ENCODE measurements at places on chromosomes 7 and 10.

- no peak for DNase-seq
These were observed at the start of gene FAM180A for GRCh38 chr7:135748770-135749169. Gene FAM180A (minus strand): TSS chr7:135748813. CDS start chr7:135748580, 233 bp downstream.

GRCh38 chr10:78134773-78135306 is 101.2 kb downstream of the RPS24 start:
- no peak for DNase-seq

GRCh38 chr7:15680446-15680845 is 6.0 kb downstream of the MEOX2 start:
- no peak for DNase-seq

- DNase-seq = peak; percentile 55
These were observed 8.3 kb upstream of the ATP6V0E2 start for GRCh38 chr7:149865437-149865836.

- no peak for DNase-seq
These were observed 140.5 kb downstream of the CUX1 start for GRCh38 chr7:101957744-101958525.

DNA sequence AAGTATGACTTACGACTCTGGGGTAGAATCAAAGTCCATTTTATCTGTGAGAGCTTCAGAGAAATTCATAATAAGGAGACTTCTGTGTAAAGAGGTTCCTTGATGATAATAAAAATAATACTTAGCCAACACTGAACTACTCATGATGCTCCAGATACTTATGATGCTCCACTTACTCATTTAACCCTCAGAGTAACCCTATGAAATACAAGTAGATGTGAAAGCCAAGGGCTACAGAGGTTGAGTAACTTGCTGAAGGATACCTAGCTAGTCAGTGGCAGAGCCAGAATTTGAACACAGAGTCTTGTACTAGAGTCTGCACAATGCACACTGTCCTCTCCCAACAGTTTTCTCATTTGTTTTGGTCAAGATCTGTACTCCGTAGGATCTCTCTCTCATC is 89.5 kb downstream of the HECW1 start:
- DNase-seq = no peak

GRCh38 chr10:44978570-44979280 is at the start of gene DEPP1:
Gene DEPP1 (minus strand): TSS chr10:44978809. CDS start chr10:44978030, 779 bp downstream.
- peak; percentile 97 for DNase-seq

DNA sequence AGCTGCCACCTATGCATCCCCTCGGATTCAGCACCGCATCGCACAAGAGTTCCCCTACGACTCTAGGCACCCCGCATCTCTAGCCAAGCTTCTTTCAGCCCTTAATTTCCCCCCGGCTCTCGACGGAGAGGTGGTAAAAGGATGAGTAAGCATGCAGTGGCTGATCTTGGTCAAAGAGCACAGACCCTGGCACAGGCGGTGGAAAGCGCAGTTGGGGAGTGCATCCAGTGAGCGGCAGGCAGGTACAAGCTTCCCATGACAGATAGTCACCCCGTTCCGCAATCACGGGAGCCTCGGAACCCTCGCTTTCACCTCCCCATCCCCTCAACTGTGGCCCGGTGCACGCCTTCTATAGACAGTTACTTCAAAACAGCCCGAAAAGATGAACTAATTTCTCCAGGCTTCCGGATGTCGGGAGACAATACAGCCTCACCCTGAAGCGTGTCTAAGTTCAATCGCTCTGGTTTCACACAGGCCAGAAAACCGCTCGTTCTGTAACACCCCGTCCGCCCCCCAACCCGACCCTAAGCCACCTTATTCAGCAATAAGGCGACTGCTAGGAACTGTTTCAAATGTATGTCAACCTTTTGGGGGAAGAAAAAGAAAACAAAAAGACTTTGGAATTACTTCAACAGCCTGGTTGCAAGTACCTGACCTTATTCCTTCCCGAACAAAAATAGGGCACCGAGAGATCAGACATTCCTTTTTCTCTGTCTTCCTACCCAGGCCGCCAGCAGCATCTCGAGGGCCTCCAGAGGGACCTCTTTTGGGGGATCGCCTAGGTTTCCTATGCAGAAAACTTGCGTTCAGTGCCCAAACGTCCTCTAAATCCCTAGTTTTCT is 1.4 kb downstream of the RHEB start:
- peak; percentile 90 for DNase-seq

DNA sequence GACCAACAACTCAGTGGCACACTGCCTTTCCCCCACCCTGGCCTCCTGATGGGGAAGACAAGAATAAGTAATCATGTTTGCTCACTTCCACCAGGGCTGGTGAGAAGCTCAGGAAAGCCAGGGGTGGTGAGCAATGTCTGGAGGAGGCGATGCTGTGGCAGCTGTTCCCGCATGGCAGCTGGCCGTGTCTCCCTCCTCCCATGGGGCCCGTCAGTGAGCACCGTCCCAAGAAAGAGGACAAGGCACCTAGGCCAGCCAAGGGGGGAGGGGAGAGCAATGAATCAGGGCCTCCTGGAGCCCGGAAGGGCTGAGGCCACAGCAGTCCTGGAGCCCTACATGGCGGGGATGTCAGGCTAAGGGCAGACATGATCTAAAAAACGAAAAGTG is 69.2 kb upstream of the INSIG1 start:
- no peak for DNase-seq

GRCh38 chr7:84949501-84949900 is 237.4 kb downstream of the SEMA3D start:
- no peak for DNase-seq

DNA sequence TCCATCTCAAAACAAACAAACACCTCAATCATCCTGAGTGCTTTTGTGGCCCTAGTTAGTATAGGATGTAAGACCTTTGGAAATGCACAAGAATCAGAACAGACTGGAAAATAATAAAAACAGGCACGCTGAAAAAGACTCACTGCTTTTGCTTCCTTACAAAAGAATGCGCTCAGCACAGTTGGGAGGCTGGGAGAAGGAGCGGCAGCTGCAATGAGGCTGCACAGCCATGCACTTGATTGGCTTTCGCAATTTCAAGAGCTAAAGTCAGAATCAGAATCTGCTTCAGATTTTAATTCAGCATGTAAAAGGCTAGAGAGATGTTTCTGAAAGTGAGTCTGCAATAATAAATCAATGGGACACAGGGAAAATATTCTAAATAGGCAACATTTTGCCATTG is 97.2 kb downstream of the FRMD4A start:
- DNase-seq = no peak

DNA sequence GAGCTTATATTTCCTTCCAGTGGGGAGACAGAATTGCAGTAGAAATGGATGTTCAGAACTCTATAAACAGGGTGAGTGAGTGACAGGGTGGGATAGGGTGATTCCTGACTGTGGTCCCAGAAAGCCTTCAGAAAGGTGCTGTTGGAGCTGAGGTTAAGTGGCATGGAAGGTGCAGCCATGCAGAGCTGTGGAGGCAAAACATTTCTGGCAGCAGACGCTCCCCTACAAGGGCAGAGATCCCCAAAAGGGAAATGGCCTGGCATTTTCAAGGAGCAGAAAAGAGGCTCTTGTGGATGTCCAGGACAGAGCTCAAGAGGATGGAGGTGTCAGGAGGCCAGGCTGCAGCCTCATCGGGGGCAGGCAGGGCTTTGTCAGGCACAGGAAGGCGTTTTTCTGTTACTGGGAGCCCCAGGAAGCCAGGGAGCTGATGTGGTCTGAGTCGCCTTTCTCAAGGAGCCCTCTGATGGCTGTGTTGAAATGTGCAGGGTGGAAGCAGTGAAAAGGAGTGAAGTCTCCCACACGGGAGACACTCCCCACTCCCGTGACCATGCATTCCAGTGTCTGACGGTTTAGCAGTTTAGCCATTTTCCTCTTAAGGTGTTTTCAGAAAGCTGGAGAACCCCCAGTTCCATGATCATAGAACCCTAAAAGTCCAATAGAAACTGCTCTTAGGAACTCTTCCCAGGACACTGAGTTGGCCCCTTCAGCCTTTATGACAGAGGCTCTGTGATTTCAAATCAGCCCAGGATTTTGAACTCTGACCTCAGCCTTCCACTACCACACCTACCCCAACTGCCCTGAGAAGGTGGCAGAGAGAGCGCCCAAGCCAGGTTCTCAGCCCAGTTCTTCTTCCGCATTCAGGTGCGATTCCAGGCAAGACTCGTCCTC is 96.2 kb downstream of the C10orf105 start:
- DNase-seq = peak; percentile 61

DNA sequence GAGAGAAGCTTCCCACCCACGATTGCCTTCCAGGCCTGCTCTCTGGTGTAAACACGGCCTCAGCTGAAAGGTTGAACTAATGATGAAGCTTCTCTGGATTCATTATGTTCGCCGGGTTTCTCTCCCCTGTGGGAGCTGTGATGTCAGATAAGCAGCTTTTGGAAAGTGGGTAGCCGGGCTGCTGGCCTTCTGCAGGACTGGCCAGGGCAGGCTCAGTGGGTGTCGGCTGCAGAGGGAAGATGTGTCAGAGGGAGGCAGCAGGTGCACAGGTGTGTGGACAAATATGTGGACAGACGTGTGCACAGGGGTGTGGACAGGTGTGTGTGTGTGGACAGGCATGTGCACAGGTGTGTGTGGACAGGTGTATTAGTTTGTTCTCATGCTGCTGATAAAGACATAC is 28.5 kb upstream of the PSMG3 start:
- no peak for DNase-seq

GRCh38 chr10:91090761-91091529 is 129.5 kb upstream of the PCGF5 start:
- DNase-seq = no peak

GRCh38 chr7:158026636-158027265 is 560.9 kb downstream of the PTPRN2 start:
- DNase-seq = no peak

- peak; percentile 71 for DNase-seq
These were observed 16.1 kb downstream of the OGDH start for GRCh38 chr7:44622342-44623151.

DNA sequence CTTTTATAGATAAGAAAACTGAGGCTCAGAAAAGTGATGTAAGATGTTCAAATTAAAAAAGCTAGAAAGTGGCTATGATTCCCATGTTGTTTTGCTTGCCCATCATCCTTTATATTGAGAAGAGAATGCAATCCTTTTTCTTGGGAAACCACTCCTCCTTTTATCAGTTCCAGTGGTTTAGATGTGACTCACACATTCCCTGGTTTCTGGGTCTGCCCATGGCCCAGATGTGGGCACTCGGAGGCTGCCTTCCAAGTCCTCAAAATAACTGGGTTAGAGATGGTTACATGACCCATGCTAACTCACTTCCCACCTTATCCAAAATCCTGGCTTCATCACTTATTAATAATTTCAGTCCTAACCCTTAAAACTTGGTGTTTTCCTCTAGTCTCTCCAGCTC is 550.0 kb downstream of the MDFIC start:
- DNase-seq = no peak

- no peak for DNase-seq
These were observed 1.5 kb downstream of the ANK3 start for GRCh38 chr10:60388116-60388625.

DNA sequence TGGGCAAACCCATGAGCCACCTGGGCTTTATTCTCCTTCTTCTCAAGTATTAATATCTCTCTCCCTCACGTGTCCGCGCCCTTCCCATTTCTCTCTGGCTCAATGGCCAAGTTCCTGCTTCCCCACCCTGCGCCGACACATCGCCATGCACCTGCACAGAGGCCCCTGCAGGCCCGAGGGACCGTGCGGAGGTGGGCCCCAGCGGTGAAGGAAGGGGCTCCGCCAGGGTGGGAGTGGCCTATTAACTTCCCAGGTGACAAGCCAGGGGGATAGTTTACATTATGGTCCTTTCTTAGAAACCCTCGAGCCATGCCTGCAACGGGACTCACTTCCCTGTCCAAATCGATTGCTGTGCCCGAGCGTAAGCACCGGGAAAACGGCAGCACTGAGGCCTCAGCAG is 110.0 kb upstream of the ADARB2 start:
- no peak for DNase-seq

DNA sequence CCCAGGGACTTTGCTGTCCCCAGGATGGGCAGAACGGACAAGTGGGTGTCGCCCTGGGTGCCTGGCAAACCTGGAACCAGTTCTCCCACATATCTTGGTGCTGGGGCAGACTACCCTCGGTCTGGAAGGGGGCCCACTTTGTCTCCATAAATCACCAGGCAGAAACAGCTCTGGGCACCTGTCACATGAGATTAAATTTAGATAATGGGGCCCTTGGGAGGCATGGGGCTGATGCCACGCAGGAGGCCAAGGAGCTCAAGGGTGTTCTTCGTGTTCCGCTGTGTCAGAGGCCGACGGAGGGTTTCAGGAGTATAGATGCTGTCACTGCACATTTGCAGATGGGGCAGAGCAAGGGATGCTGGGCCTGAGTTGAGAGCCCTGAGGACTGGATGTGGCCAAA is 72.7 kb downstream of the TMEM130 start:
- no peak for DNase-seq

DNA sequence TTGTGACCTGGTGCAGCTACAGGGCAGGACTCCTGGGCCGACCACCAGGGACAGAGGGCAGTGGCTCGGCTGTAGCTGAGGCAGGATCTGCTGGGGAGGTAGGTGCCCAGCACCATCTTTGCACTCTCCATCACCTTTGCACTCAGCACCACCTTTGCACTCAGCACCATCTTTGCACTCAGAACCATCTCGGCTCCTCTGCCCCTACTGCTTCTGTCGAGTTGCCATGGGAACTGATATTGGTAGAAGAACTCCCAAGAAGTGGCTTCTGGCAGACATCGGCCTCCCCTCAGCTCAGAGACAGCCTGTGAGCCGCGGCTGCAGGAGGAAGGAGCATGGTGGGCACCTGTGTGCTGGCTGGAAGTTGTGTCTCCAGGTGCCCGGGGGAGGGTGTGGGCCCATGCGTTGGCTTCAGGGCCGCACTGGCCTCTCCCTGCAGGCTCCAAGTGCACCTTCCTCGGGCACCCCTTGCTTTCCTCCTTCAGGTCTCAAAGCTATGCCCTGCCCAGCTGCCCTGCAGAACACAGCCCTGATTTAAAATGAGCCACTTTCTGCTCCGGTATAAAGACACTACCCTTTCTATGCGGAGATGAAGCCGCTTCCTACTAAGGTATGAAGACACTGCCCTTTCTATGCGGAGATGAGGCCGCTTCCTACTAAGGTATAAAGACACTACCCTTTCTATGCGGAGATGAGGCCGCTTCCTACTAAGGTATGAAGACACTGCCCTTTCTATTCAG is 514.5 kb downstream of the PTPRN2 start:
- DNase-seq = no peak

- no peak for DNase-seq
These were observed 29.6 kb upstream of the ZRANB1 start for GRCh38 chr10:124912101-124912886.

DNA sequence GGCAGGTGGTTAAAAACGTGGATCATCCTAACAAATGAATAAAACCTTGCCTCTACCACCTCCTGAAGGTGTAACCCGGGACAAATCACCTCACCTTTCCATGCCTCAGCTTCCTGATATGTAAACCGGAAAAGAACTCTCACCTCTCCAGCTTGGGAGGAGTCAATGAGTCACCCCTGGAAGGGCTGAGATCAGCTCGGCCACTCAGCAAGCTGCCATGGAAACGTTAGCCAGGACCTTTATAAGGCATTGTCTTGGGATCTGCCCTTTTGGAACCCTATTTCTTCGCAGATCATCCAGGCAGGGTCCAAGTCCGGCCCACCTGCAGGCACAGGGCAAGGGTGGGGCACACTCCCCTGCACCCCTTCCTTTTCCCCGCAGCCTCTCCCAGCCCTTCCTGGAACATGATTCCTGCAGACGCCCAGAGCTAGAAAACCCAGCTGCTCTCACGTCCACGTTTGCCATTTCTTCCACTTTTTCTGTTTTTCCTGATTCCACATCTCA is 81.6 kb upstream of the PFKP start:
- DNase-seq = peak; percentile 95
